ENCODE measurements at places on chromosomes 7 and 10.

- DNase-seq: no peak
These were observed 14.2 kb downstream of the GTF2IRD1 start for GRCh38 chr7:74467876-74468275.

DNA sequence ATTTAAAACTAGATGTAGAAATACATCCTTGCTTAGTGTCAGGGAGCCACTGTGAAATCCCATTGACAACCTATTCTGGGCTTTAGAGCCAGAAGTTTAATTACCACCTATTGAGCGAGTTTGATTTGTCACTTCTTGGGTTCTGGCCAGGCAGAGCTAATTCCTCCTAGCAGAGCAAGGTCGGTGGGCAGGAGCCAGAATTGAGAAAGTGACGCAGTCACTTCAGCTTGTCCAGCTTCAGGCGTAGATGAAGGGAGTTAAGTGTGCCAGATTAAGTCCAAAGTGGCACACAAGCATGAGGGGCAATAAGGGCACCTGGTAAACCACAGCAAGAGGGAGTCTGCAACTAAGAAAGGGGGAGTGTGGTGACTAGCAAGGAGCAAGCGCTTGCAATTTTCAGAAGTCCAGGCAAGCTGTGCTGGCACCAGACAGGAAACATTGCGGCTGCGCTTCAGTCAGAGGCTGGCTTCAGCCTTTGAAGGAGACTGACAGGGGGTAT lies 119.4 kb downstream of the ST7 start:
- no peak for DNase-seq

DNA sequence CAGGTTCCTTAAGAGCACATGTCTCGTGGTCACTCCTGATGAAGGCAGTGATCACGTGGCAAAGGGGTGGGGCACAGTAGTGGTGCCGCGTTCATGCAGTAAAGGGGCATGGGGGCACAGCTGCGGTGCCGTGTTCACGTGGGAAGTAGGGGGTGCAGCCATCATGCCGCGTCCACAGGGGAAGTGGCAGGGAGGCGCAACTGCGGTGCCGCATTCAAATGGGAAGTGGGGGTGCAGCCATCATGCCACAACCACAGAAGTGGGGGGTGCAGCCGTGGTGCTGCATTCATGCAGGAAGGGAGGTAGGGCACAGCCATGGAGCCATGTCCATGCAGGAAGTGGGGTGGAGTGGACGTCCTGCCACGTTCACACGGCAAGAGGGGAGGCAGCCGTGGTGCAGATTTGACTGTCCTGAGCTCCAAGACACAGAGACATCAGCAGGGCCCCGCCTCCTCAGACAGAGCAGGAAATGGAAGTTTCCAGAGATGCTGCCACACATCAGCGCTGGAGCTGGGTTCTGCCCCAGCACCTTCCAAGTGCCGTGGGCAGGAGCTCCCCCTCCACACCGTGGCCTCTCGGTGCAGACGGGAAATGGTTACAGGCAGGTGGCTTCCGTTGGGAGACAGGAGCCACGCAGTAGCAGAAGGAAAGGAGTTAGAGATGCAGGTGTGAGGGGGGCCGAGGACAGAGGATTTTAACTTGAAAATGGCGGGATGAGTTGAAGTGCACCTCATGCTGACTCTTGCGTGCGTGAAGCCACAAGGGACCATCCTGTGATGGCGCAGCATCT lies 95.0 kb upstream of the DDC start:
- no peak for DNase-seq

- no peak for DNase-seq
These were observed 274.4 kb downstream of the THSD7A start for GRCh38 chr7:11557627-11558026.

DNA sequence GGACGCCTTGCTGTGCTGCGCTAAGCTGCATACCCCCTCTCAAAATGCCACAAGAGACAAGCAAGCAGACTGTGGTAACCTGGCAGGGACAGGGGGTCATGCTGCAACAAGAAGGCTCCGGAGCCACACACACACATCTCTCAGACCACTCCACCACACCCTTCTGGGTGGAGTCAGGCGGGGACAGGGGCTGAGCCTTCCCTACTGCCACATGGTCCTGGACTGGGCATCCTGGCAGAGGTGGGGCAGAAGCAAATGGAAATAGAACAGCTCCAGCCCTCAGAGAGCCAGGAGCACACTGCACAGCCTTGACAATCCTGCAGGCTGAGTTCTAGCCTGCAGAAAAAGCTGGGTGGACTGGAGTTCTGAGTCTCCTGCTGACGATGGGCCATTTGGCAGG lies 28.4 kb upstream of the NPFFR1 start:
- DNase-seq: no peak

- no peak for DNase-seq
These were observed 201.8 kb downstream of the CCDC3 start for GRCh38 chr10:12799714-12800113.

GRCh38 chr10:9950070-9950469 lies 1067.6 kb upstream of the CELF2 start:
- DNase-seq: no peak

DNA sequence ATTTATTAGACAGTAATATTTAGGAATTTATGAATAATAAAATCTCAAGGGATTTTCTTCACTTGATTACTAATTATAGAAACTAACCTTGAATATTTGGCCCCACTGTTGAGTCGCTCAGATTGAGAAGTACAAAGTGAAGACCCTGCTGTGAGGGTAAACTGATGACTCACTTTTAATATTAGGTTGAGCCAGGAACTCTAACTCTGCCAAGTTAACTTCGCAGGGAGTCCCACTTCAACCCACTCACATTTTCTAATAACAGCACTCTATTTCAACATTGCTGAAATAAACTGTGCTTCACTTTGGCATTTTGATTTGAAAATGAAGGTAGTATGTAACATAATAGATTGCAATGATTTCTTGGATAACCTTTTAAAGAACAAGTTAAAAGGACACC lies 200.7 kb downstream of the POLR1F start:
- no peak for DNase-seq

- DNase-seq: no peak
These were observed 130.4 kb upstream of the AUTS2 start for GRCh38 chr7:69467826-69468225.

DNA sequence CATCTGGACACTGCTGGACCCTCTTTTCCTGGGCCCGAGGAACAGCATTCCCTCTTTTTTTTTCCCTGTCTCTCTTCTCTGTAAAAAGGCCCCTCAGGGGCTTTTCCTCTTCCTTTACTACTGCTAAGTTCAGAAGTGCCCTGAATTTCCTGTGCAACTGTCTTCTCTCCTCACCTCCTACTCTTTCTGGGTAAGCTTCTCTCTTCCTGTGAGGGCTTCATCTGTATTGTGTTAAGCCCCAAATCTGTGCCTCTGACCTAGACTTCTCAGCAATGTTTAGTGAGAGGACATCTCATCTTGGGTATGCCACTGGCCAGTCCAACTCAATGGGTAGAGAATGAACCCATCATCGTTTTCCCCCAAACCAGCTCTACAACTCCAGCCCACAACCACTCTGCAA lies 174.2 kb downstream of the PTEN start:
- DNase-seq: no peak

- DNase-seq: no peak
These were observed 31.4 kb downstream of the CASP7 start for GRCh38 chr10:113711142-113711541.

DNA sequence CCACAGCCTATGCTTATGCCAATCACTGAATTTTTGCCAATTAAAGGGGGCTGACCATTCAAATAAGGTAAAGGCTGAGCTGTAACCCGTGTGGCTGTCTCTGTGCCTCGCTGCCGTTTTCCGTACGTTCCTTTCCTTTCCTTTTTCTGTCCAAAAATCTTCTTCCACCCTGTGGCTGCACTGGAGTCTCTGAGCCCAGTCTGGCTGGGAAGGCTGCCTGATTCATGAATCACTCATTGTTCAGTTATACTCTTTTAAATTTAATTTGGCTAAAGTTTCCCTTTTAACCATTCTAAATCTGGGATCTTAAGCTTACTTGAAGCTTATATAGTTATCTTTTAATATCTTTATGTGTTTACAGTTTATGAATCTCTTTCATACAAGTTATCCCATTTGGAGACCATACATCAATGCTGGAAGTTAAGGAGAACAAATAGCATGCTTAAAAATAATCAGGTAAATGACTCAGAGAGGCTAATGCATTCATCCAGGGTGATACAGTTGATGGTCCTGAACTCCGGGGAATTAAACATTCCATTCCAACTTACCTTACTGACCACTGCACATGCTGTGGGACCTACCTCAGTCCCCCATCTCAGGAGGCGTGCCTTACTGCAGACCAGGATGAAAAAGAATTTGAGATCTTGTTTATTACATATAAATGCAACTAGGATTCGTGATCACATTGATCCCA lies 385.3 kb upstream of the ADARB2 start:
- no peak for DNase-seq

DNA sequence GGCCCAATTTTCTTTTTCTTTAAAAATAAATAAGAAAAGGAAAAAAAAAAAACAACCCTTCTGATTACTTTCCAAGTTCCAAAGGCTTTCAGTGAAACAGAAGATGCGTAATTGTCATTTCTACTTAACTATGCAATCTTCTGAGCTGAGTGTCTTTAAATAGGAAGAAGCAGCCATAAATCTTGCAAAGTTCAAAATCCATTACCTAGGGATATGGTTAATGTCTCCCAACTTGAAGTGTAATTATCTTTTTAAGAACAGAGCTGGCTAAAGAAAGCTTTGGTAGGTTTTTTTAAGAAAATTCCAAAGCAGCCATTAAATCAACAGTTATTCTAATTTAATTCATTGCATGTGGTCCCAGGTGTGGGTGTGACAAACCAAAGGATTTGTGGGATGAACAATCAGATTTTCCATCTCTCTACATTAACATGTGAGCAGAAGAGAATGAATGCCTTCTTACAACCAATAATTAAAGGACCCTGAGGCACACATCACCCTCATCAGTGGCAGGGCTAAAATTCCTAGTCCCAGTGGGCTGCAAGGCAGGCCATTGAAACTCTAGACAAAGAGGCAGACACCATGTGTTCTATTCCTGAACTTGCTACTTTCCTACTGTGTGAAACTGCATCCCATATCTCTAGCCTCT lies 419.2 kb downstream of the REEP3 start:
- DNase-seq: no peak

DNA sequence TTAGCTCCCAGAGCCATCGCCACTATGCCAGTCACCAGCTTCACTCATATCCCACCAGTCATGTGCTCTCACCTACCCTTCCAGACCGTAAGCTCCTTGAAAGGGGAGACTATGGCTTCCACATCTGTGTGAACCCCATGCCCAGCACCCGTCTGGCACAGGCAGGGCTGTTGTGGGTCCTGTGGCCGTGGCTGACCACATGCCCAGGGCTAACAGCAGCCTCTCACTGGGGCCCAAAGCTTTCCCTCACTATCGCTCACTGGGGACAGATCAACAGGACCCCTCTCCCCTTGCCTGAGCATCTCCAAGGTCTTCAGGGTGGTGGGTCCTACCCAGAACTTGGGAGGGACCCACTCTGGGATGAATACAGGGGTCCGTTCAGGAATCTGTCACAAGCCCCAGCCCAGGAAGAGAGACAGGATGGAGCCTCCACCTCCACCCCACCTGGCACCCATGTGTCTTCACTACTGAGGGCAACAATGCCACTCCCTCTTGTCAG lies 303.9 kb downstream of the GRID1 start:
- no peak for DNase-seq
